ENCODE measurements at places on chromosomes 3 and 15.

DNA sequence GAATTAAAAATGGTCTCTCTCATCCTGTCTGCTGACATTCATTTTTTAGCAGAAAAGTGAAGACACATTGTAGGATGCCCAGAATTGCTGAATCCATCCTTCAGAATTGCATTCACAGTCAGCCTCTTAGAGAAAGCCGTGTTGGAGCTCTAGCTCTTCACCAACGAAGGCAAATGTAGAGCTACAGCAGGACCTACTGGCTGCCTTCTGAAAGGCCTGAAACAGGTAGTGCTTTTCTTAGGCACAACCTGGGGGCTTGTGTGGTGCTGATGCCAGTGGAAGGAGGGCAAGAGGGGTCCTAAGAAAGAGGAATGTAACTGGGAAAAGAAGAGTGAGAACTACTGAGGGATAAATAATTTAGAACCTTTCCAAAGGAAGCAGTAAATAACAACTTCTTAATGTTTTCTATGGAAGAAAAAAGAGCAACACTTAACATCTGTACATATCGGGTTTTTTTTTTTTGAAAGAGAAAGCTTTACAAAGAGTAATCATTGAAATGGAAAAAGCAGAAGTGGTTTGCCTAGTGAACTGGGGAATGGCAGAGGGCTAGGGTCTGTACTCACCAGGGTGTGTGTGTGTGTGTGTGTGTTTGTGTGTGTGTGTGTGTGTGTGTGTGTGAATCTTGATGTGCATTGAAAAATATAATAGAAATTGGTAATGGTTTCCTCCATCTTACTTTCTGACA, 297.8 kb downstream of the SATB1 start:
- DNase-seq, result no peak

DNA sequence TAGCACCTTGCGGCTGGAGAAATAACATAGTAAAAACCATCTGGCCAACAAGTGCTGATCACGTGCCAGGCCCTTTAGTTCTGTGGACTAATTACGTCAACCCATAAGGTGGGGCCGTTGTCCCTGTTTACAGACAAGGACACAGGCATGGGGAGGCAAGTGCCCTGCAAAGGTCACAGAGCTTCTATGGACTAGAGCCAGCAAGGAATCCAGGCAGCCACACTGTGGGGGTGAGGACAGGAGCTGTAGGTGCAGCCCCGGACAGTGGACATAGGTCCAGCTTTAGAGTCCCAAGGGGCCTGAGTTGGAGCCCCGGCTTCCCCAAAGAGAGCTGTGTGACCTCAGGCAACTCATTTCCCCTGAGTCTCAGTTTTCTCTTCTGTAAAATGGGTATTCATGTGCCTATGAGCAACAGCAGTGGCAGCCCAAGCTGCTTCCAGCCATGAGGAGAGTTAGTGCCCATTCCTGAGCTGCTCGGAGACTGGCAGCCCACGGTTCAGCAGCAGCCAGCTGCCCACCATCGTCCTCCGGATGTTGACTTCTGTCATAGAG, 13.9 kb downstream of the CHST13 start:
- DNase-seq, result no peak

DNA sequence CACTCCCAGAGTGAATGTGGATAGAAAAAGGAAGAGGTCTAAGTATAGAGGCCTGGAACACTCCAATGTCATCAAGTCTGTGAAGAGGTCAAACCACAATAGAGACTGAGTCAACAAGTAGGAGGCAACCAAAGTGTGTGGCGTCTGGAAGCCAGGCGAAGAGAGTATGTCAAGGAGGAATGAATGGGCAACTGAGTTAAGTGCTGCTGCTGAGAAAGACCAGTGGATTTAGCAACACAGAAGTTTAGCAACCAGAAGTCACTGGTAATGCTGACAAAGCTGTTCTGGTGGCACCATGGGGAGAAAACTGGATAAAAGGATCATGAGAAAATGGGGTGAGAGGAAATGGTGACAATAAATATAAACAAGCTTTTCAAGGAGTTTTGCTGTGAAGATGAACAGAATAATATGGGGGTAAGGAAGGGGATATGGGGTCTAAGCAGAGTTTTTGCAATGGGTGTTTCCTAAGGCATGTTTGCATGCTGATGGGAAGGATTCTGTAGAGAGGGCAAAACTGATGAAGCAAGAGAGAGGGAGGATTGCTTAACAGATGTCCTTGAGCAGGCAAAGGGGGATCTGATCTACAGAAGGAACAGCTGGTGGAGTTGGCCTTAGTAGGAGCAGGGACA, 38.4 kb downstream of the PCOLCE2 start:
- DNase-seq, result peak; percentile 53

- DNase-seq, result no peak
These were observed 292.2 kb downstream of the EPHA6 start for GRCh38 chr3:97106652-97106989.

DNA sequence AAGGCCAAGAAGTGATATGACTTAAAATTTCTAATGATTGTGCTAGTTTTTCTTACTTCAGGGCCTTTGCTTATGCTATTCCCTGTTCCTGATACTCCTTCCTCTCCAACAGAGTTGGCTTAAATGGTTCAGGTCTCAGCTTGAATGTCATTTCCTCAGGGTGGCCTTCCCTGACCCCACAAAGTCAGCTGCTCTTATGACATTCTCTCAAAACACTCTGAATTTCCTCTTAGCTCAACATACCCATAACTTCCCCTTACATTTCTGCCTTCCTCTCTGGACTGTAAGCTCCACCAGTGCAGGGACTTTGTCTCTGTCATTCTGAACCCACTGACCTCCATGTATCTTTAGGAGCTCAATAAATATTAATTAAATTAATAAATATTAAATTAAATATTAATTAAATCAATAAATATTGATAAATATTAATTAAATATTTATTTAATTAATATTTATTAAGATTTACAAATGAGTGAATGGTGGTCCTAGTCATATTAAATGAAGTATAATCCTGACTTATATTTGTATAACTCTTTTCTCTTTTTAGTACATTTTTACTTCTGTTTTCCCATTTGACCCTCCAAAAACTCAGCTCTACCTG, 17.9 kb upstream of the TMCC1 start:
- DNase-seq, result no peak

- no peak for DNase-seq
These were observed 34.7 kb downstream of the SHC4 start for GRCh38 chr15:48928877-48929538.

DNA sequence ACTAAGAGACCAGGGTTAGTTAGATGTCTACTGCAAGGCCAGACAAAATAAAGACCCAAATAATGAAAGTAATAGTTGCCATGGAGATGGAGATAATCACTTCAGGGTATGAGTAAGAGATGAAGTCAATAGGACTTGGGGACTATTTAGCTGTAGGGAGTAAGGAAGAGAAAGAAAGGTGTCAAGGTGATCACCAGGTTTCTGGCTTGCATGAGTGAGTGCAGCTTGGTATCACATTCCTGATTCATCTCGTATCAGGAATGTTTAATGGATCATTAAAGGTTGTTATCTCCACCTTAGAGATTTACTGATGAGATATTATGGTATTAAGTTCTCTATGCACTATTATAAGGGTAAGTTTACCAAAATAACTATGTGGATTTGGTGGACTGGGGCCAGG, 357.4 kb upstream of the ATP11B start:
- no peak for DNase-seq

DNA sequence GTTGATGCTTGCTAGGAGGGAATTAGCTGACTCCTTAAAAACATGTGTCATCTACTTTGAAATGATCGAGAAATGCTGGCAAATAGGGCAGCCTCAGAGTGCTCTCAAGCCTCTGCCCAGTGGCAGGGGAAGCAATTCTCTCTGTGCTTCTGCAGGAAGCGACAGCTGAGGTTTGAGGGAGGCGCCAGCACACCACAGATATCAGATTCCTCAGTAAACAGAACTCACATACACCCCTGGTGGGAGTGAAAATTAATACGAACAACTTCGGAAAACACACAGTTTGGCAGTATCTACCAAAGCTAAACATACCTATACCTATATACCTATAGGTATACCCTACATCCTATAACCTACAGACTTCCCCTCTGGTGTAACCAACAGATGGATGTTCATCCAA, 61.3 kb downstream of the NSMCE3 start:
- DNase-seq, result peak; percentile 38

DNA sequence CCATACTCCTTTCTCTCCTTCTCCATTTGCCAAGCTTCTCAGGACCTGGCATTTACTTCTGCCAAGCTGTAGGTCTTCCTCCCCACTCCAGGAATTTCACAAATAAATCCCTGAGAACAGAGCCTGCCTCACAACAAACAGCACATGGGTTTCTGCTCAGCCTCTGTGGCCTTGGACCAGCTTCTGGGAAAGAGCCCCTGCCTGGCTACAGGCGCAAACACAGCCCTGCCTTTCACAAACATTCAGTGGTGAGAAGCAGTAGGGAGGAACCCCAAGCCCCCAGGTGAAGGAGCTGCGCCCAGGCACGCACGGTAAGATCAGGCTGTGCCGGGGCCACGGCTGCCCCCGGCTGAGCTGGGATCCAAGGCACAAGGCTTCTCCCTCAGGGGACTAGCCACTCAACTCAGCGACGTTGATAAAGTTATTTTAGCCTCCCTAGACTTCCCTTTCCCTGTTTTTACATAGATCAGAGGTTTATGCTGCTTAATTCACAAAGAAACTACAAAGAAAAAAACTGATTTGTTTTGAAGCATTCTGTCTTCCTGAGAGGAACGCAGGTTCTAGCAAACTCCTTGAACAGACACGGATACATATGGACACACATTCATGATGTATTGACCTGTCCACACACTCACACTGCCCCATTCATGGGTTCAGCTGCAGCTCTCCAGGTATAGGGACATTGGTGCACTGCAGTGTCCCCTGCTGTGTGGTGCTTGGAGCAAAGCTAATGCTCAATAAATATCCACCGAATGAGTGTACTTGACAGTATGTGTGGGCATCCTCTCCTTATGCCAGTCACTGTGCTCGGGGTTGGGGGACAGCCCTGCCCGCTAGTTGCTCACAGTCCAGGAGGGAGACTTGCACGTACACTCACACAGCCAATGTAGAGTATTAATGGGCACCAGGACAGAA, 25.4 kb downstream of the HES1 start:
- no peak for DNase-seq

- DNase-seq, result peak; percentile 76
These were observed 631 bp downstream of the NKTR start for GRCh38 chr3:42600958-42601675.

GRCh38 chr3:105714453-105714852, 154.4 kb downstream of the CBLB start:
- no peak for DNase-seq

All from SW480 (cell line).